Right lobe of liver (tissue), 6 donors: ENCODE measurements at places on chromosomes 6 and 20. TPM values are rescaled to one million over a fixed set of nuclear protein-coding genes. Genes with fewer than 3 reads are reported as not detected.

The PAX1 gene
- not detected for total RNA-seq

GRCh38 chr6:167815296-167815980, 11.3 kb upstream of the AFDN start:
- no peaks in the 10 kb centered on the region for H3K4me1 ChIP-seq
- H3K27ac ChIP-seq, result no peak overlapping the region
- H3K27me3 ChIP-seq, result no peaks in the 10 kb centered on the region
- H3K4me3 ChIP-seq, result no peak overlapping the region
- DNase-seq, result no peak

DNA sequence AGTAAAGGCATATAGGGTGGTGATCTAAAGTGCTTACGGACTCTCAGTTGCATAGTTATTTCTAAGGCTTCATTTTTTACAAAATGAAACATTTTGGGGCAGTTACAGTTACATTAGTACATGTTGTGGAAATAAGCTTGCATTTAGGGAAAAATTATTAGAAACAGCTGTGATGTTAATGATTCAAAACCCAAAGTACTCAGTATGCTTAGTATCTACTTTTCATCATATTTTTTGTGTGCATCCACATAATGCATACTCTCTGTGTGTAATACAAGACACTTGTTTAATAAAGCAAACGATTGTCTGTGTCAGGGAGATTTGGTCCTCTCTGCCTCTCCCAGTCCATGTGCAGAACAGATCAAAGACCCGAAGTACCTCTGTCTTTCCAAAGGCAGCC, 11.4 kb upstream of the TBX18 start:
- H3K27me3 ChIP-seq, result peaks cover 11% of the 10 kb centered on the region
- no peak for DNase-seq
- no peak overlapping the region for H3K4me3 ChIP-seq
- H3K36me3 ChIP-seq, result no peaks in the 10 kb centered on the region
- no peak overlapping the region for H3K27ac ChIP-seq

DNA sequence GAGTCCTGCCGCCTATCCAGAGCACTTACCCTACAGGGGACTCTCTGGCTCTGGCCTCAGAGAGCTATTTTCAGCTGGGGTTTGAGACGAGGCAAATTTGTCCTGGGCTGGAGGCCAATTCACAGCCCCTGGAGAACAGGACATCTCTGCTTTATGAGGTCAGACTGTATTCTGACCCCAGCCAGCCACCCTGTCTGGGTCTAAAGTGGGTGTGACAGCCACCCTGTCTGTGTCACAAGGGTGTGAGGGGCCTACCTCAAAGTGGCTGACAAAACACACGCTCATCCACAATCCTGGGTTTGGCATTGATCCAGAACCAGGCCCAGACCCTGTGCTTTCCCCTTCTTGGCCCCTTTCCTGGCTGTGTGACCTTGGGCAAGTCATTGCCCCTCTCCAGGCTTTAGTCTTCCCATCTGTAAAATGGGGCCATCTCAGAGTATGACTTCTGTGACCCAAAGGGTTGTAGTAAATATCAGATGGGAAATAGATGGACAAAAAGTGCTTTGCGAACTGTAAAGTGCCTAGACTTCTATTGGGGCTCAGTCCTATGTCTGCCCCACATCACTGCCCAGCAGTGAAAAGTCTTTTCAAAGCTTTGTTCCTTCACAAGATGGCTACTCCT, 44.1 kb upstream of the TGM2 start:
- DNase-seq, result peak; percentile 35
- H3K4me1 ChIP-seq, result no peaks in the 10 kb centered on the region
- H3K27me3 ChIP-seq, result no peaks in the 10 kb centered on the region
- no peak overlapping the region for H3K4me3 ChIP-seq
- no peaks in the 10 kb centered on the region for H3K36me3 ChIP-seq

- H3K4me1 ChIP-seq, result no peaks in the 10 kb centered on the region
- H3K36me3 ChIP-seq, result no peaks in the 10 kb centered on the region
- no peak for DNase-seq
- H3K27me3 ChIP-seq, result no peaks in the 10 kb centered on the region
- H3K27ac ChIP-seq, result no peak overlapping the region
Measured at GRCh38 chr6:88629838-88630494, 333.5 kb downstream of the RNGTT start.

GRCh38 chr6:162468326-162468725, 259.2 kb downstream of the PRKN start:
- H3K4me3 ChIP-seq, result no peak overlapping the region
- no peaks in the 10 kb centered on the region for H3K27me3 ChIP-seq
- H3K36me3 ChIP-seq, result no peaks in the 10 kb centered on the region
- no peaks in the 10 kb centered on the region for H3K4me1 ChIP-seq
- DNase-seq, result no peak
- H3K27ac ChIP-seq, result no peak overlapping the region
